RPMI7951 (cell line): ENCODE measurements at places on chromosomes 16 and 17. TPM values are rescaled to one million over a fixed set of nuclear protein-coding genes. Genes with fewer than 3 reads are reported as not detected.

The TPSG1 gene
- total RNA-seq, result 0.24 TPM in 1 of 2 replicates, not detected in the other

The RHBDL3 gene
- 0.24 and 0.29 TPM in 2 replicates for total RNA-seq

The HES7 gene
- 0.48 TPM in 1 of 2 replicates, not detected in the other for total RNA-seq

The ZDHHC1 gene
- total RNA-seq, result 1.4 and 2.0 TPM in 2 replicates

The KRTAP4-6 gene
- total RNA-seq, result not detected in 2 replicates

The ADGRG3 gene
- not detected in 2 replicates for total RNA-seq

The CACNG5 gene
- not detected in 2 replicates for total RNA-seq

The ARHGAP23 gene
- total RNA-seq, result 4.6 and 6.3 TPM in 2 replicates

The HOXB5 gene
- total RNA-seq, result 0.10 and 0.24 TPM in 2 replicates

The MYOCD gene
- not detected in 2 replicates for total RNA-seq
